ENCODE measurements at places on chromosomes 7 and 10.

DNA sequence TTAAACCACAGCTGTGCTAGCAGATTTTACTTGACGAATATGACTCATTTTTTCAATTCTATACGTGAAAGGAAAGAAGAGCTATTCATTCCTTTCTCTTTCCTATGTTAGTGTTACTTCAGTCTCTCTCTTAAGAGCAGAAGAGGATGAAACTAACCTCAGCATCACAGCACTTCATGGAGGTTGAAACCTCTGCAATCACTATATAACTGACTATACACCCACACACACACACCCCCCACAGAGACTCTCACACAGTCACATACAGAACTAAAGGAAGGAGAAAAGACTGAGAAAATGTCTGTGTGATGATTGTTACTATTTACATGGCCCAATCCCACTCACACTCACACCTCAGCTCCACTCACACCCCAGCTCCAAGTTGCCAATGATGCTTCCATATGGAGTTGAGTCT is 104.2 kb downstream of the KIF20B start:
- DNase-seq: no peak

DNA sequence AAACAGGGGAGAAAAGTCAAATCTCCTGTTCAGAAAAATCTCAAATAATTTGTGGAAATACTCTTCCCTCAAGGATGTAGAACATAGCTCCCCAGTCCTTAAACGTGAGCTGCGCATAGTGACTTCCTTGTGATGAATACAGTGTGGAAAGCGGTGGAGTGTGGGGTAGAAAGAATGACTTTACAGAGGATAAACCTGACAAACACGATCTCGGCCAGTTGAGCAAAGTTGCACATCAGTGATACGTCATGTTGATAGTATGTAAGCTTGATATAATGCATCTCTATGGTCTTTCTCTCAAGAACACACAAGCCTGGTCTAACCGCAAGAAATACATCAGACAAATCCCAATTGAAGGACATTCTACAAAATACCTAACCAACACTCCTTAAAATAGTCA is 32.0 kb upstream of the ZCCHC24 start:
- no peak for DNase-seq

DNA sequence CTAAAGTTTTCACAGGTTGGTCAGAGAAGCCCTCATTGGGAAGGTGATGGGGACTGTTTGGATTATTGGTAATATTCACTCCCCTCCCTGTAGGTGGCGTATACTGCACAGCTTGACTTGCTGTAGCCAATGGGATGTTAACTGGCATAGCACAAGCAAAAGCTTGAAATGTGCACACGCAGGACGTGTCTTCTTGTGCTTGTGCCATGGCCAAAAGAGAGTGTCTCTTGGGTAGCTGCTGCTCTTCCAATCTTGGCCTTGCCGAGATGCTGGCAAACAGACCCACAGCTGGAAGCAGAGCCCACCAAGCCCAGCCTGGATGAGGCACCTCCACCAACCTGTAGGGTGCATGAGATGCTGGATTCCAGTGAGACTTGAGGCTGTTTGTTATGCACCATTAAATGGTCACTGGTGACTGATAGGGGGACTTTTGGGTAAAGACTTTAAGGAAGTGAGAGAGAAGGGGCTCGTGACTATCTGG is 266.0 kb downstream of the GRID1 start:
- no peak for DNase-seq

DNA sequence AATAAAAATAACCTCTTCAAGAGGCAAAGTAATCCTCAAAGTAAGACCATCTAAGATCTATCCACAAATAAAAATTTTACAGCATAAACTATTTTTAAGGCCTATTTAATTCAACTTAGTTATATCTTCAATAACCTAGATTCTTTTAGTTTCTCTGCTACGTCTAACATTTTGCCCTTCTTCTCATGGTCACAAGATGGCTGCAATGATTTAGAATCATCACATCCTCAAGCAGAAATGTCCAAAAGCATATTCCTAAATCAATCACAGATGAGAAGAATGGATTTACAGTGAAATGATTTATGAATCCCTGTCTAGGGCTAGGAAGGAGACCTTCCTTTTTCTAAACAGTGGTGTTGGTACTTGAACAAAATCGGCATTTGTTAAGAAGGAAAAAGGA is 304.7 kb downstream of the ARHGAP12 start:
- no peak for DNase-seq

DNA sequence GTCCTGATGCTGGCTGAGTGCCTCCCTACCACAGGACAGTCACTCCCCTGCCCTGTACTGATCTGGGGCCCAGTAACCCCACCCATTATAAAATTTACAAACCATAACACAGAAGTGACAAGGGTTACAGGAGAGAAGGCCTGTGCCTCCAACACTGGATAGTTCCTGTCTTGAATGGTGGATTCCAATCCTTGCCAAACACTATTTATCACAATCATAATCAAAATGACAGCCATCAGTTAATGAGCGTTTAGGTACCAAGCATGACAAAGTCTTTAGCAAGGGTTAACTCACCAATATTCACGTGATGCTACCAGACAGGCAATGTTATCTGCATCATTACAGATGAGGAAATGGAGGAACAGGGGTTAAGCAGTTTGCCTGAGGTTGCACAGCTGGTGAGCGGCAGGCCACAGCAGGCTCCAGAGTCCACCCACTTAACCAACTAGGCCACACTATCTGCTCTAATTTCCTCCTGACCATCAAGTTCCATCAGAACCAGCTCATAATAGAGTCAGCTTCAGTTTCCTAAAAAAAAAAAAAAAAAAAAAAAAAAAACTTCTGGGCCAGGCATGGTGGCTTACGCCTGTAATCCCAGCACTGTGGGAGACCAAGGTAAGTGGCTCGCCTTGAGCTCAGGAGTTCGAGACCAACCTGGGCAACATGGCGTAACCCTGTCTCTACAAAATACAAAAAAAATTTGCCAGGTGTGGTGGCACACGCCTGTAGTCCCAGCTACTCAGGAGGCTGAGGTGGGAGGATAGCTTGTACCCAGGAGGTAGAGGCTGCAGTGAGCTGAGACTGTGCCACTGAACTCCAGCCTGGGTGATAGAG is 14.2 kb downstream of the PDLIM1 start:
- DNase-seq: no peak

- no peak for DNase-seq
Observed at GRCh38 chr10:59333701-59334100, 28.6 kb downstream of the FAM13C start.

DNA sequence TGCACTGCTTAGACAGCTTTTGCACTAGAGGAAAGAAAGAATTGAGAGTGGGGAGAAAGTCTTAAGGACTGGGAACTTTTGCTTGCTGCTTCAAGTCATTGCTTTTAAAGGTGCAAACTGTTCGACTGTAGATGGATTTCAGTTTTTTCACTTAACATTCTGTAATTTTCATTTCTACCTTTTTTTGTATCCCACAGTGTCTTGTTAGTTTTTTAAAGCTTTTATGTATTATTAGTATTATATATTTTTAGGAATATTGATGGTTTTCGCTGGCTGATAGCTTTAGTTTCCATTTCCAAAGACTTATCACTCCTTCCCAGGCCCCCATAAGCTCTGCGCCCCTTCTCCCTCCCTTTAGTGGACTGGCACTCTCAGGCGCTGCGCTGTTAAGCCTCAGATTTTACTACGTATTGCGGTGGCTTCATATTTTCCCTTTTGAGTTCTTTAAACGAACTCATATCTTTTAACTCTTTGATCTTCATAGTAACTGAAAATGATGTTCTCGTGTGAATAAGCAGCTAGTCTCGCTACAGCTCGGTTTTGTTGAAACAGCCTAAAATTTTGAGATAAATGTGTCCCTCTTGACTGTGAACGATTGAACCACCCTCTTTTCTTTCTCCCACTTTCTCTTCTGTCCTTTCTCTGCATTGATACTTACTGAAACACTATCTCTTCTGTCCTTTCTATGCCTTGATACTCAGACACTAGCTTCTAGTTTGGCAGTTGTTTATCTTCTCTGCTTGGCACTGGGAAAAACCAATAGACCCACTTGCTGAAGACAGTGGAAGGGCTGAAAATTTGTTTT is 2.5 kb upstream of the ETV1 start:
- DNase-seq: no peak

DNA sequence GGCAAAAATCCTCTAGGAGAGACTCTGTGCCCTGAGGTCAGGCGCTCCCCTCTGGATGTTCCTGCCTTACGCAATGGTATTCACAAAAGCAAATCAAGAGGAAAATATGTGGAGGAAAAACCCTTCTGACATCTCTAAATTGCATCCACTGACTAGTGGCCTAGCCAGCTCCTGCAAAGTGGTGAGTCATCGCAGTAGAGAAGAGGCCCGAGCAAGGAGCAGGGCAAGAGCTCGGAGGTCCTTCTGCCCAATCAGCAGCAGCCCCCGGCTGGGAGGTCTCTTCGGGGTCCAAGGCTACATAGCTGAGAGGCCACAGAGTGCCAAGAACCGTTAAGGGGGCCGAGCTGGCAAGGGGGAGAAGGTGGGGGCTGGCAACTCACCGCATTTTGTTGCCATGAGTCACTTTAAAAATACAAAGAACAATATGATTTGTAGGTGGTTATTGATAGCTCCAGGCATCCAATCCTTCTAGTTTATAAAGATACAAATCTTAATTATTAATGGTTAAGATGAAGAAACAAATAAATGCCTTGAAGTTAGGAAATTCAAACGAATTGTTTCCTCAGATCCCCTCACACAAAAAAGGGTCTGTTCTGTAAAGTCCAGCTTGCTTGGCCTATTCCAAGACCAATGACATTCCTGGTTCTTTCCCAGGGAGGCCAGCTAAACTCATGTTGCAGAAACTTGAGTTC is 161.6 kb downstream of the PKD1L1 start:
- DNase-seq: no peak

- DNase-seq: no peak
Observed at GRCh38 chr7:68542831-68543230, 1055.4 kb upstream of the AUTS2 start.

GRCh38 chr10:69459893-69460575 is 8.8 kb downstream of the TSPAN15 start:
- DNase-seq: no peak

DNA sequence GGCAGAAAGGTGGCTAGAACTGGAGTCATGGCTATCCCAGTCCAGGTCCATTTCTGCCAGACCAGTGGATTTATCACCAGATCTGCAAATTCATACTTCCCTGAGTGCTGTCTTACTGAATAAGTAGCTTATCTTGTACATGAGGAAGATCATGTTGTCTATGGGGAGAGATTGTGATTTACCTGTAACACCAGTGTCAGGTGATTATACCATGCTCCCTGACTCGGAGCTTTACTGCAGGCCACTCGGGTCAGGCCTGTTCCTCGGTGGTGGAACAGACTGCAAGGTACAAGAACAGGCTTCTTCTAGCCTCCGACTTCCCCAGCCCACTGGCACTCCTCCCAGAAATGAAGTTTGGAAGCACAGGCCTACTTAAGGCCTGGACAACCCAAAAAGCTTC is 42.6 kb upstream of the DLG5 start:
- no peak for DNase-seq

DNA sequence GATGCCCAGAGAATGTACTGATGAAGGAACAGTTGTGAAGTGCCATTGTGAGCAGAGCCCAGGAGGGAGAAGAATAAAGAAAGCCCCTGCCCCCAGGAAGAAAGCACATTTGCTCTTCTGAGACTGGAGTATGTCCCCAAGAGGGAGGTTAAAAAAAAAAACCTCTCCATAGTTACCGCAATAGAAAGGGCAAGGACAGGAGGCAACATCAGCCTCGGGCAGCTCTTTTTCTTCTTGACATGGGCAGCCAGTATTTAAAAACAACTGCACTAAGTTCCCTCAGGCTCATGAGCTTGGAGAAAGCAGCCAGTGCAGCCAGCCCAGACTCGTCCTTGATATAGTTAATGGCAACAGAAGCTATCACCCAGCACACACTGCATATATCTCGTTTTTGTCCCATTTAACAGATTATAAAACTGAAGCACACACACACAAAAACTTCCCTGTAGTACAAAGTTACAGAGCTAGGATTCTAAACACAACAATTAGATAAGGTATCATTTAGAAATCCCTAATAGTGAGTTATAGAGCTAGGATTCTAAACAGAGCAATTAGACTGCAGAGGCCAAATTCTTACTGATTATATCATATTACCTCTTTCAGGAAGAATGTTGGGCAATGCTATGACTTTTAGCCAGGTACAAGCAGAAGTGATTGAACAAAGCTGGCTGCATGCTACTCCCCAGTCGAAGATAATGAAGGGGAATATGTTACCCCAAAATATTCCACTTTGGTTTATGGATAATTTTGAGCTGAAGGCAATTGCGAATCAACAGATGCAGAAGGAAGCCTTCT is 823.5 kb downstream of the GRID1 start:
- DNase-seq: no peak

- DNase-seq: no peak
Observed at GRCh38 chr10:98971464-98971863, 264.2 kb downstream of the HPSE2 start.

DNA sequence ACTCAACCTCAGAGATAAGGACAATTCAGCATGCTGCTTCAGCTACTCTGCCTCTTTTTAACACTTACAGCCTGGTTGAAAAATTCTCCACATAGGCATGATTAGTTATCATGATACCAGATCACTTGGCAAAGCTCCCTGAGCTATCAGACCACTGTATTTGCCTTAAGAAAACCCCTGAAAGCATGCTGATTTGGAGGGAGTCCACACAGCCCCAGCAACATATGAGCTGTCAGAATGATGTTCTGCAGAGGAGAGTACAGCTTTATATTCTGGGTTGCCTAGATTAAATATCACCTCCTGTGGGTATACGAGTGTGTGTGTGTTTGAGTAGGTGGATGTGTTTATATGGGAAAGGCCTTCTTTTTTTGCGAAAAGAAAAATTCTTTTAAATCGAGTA is 170.2 kb upstream of the CHRM2 start:
- DNase-seq: no peak

DNA sequence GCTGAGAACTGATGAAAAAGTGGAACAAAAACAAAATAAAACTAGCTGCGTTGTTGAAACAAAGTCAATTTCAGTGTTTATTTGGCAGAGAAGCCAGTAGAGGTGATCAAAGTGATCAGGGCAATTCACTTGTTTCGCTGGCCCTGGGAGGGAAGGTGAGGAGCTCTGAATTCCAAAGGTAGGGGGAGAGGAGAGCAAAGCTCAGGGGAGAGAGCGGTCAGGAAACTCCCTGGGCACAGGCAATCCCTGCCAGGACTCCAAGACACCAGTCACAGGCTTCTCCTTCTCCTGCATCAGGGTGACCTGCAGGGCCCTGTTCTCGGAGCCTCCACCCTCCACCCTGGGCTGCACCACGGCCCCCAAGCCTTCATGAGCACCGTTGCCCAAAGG is 6.8 kb upstream of the KIAA1217 start:
- no peak for DNase-seq
